ENCODE measurements at places on chromosomes 7 and 10.
A peak's percentile ranks its signal among the peaks of the same experiment; 100 is the strongest.

- DNase-seq, result peak; percentile 41
These were observed 1.8 kb downstream of the SNCG start for GRCh38 chr10:86960003-86960862.

DNA sequence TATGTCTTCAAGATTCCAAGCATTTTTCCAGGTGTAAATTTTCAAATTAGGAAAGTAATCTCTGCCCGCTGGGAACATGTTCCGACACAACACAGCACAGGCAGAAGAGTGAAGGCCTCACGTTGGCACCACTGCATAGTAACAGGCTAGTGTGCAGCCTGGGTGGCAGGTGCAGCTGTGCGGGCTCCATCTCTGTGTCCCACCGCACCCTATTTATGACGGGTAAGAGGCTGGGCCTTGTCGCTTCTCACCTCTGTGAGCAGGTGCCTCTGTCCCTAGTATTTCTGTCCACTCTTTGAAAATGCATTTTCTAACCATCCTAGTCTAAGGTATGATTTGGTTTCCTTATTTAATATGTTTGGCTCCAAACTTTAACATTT is 24.1 kb downstream of the VIPR2 start:
- no peak for DNase-seq

DNA sequence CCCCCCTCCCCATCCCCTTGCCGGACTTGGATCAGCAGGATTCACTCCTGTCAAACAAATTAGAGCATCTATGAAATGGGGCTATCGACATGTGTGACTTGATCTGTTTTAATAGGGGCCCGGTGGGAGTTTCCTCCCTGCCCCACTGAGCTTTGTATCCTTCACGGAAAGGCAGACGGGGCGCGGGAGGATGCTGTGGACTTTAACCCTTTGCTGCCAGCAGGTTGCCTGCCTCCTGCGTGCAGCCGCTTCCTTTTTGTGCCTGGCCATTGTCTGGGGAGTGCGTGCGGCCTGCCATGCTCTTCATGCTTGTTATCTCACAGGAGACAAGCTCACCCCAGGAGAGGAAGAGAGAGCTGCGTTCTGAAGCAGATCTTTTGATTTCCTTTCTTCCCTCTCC is 512.8 kb upstream of the GALNT17 start:
- no peak for DNase-seq

DNA sequence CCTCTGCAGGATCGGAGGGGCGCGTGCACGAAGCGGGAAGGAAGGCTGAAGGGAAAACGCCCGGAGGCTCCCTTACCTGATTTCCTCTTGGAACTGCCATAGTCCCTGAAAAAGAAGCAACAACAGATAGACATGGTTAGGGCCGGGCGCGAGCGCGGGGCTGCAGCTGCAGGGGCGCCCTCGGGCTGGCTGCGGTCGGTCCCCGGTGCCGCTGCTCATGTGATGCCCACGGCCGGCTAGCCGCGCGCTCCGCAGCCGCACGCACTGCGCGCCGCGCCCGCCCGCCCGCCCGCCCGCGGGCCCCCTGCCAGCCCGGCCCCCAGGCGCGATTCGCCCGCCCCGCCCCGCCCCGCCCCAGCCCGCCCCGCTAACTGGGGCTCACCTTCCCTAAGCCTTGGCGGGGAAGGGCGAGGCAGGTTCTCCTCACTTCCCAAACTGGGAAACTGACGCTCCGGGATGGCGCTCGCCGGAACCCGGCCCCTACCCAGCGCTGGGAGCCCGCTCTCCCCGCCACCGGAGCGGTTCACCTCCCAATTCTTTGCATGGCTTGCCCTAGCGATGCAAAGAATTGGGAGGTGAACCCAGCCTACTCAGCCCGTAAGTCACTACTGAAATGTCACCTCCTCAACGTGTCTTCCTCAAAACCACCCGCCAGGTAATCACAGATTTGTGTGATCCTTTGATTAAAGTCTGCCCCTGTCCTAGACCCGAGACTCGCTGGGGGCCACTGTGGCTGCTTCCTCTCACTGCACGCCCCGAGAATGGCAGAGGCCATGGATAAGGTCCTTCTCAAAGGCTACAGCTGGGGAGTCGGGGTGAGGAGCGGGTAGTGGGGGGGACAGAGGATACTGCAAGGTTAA is 162.2 kb downstream of the SH3PXD2A start:
- peak; percentile 35 for DNase-seq

GRCh38 chr10:124999433-125000365 is 57.8 kb downstream of the ZRANB1 start:
- DNase-seq, result no peak

DNA sequence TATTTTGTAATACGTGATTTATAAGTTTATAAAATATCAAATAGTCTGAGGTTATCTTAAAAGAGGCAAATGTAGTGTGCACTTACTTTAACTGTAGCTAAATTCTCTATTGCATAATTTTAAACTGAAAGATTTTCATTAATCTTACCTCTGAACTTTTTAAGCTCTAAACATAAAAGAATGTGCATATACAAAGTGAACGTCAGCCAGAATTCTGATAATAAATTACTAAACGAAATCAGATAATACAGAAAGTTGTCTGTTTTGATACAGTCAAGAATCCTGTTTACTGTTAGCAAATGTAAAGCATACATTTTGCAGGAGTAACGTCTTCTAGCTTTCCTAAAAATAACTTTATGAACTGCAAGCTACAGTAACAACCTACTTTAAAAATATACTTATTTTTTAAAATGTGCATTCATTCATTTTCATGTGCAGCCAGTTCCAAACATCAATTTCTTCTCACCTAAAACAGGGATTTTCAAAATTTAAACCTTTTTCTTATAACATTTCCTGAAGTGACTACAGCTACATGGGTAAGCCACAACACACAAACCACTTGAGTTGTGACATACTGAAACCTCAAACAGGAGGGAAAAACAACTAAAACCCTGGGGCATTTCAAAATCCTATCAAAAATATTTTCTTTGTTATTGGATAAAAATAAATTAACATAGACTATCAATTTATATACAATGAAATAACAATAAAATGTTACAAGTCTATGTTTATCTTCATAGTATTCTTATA is 92.7 kb downstream of the RNLS start:
- no peak for DNase-seq

GRCh38 chr7:39534599-39534998 is 31.6 kb upstream of the YAE1 start:
- DNase-seq, result no peak

- no peak for DNase-seq
These were observed 52.1 kb downstream of the FOXL3 start for GRCh38 chr7:341841-342638.

DNA sequence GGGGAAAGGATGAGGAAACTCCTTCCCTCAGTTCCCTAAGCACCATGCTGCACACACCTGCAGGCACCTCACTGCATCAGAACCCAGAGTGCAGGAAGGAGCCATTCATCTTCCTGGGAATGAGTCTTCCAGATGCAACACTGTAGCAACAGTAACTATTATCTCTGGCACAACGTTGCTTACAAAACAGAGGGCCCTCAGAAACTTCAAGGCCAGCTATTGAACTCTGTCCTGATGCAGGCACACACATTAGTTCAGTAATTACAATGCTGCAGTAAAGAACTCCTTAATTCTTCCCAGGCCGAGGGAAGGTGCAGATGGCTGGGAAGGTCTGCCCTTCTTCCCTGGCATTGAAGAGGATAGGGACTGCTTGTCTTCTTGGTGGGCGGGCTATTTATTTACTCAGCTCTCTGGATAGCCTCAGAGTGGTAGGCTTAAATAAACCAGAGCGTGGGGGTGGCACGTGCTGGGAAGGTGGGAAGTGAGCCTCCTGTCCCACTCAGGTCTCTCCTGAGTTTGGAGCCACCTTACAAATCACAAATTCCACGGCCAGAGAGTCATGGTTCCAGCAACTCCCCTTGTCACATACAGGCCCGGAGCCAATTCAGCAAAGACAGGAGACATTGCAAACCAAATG is 125.1 kb upstream of the JCAD start:
- no peak for DNase-seq

- DNase-seq, result peak; percentile 13
These were observed 566 bp downstream of the ZNF789 start for GRCh38 chr7:99473315-99473596.

DNA sequence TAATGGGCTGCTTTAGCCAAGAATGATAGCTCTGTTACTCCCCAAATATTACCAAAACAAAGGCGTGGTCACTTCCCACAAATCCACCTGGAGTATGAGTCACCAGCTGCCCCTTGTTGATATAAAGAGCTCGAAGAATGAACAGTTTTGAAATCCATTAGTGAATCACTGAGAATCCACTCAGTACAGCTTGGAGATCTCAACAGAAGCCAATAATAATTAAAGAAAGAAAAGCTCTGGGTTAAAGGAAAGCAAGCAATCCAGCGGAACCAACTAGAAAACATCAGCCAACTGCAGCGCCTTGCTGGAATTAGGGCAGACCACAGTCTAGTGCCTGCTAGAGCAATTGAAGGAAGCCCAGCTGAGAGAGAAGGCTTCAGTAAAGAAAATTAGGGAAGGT is 576.0 kb upstream of the C7orf33 start:
- DNase-seq, result no peak

DNA sequence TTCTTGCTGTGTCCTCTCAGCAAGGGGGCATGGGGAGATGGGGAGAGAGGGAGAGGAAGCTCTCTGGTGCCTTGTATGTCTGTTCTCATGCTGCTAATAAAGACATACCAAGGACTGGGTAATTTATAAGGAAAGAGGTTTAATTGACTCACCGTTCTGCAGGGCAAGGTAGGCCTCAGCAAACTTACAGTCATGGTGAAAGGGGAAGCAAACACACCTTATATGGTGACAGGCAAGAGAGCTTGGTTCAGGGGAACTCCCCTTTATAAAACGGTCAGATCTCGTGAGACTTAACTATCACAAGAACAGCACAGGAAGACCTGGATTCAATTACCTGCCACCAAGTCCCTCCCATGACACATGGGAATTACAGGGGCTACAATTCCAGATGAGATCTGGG is 464.7 kb upstream of the CELF2 start:
- no peak for DNase-seq

DNA sequence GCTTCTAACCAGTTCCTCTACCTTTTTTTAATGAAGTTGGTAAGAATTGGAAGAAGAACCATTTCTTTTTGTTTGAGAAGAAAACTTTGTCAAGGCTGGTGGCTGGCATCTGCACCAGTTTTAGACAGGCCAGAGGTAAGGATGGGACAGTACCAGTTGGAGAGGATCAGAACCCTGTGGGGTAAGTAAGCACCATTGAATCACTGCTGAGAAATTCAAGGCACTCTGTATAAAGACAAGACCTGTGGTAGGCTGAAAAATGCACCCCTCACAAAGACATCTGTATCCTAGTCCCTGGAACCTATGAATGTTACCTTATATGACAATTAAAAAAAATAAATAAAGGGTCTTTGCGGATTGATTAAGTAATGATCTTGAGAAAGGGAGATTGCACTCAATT is 166.7 kb upstream of the NRP1 start:
- DNase-seq, result no peak

DNA sequence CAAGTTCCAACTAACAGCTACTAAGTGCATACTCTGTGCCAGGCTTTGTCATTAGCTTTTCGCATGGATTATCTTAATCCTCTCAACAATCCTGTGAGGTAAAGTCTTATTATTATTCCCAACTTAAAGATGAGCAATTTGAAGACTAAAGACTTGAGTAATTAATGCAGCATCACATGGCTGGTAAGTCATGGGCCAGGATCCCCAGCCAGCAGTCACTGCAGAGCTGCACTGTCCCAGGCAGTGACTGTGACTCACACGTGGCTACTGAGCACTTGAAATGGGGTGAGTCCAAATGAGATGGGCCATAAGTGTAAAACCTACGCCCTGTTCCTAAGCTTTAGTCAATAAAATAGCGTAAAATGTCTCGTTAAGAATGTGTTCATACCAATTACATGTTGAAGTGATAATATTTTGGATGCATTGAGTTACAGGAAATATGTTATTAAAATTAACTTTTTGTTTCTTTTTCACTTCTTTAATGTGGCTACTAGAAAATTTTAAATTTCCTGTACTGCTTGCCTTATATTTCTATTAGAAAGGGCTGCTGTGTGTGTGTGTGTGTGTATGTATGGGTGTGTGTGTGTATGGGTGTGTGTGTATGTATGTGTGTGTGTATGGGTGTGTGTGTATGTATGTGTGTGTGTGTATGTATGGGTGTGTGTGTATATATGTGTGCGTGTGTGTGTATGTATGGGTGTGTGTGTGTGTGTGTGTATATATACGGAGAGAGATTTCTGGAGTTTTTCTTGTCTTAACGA is 756.3 kb downstream of the AUTS2 start:
- DNase-seq, result peak; percentile 17

GRCh38 chr7:117172283-117172682 is 150.6 kb downstream of the WNT2 start:
- no peak for DNase-seq
